ENCODE measurements at places on chromosomes 7 and 10.

GRCh38 chr7:46607176-46607575 lies 686.1 kb upstream of the IGFBP3 start:
- no peak for DNase-seq

DNA sequence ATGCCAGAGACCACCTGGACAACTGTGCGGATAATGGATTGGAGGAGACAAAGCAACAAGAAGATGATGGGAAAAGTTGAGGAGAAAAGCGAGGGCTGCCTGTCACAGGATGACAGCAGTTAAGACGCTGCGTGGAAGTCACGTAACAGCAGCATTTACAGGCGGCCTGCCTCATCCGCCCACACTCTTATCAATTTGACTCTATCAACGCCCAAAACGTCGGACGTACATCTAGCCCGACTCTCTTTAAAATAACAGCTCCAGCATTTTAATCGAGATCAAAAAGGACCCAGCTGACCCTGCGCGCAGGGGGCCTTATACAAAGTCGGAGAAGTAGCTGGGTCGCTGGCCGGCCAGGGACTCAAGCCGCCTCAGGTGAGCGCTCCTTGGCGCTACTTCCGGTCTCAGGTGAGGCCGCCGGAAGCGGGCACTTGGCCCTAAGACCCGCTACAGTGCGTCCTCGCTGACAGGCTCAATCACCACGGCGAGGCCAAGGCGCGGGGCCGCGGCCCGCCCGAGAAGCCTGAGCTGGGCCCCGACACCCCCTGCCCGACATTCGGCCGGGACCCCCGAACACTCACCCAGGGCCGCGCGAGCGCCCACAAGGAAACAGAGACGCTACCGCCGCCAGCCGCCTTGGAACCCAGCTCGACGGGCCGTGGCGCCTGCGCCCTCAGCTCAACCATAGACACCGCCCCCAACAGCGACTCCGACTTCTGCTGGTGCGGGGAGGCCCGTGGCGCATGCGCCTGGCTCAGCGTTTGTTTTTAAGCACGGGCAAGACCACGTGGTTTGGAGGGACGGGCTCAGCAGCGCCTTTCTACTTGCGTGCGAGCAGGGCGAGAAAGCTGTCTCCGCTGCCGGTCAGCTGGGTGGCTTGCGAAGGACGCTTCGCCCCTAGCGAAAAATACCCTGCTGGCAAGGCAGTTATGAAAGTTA lies at the start of gene ERCC6:
TSS of gene ERCC6 (minus strand) at position 741 of the 939 bp plus-strand sequence.
- peak; percentile 91 for DNase-seq

DNA sequence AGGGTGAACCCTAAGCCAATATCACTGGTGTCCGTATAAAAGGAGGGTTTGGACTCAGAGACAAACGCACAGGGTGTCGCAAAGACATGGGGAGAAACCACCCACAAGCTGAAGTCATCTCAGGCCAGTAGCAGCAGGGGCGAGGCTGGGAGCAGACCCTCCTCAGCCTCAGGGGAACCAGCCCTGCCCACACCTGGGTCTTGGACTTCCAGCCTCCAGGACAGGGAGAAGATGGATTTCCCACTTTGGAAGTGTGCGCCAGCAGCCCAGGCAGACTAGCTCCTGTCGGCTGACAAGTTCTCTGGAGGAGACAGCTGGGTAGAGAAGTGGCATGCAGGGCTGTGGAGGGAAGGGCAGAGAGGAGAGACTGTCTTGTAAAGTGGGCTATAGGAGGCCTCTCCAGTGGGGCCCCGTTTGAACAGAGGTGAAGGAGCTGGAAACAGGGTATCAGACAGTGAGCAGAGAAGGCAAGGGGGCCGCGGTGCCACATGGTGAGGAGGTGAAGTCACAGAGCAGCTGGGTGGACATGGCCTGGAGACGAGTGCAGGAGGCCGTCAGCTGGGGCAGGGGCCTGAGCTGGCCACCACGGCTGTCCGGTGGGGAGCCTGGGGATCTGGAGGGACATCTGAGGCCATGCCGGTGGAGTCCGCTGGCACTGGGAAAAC lies 475.6 kb downstream of the PTPRN2 start:
- DNase-seq: no peak

DNA sequence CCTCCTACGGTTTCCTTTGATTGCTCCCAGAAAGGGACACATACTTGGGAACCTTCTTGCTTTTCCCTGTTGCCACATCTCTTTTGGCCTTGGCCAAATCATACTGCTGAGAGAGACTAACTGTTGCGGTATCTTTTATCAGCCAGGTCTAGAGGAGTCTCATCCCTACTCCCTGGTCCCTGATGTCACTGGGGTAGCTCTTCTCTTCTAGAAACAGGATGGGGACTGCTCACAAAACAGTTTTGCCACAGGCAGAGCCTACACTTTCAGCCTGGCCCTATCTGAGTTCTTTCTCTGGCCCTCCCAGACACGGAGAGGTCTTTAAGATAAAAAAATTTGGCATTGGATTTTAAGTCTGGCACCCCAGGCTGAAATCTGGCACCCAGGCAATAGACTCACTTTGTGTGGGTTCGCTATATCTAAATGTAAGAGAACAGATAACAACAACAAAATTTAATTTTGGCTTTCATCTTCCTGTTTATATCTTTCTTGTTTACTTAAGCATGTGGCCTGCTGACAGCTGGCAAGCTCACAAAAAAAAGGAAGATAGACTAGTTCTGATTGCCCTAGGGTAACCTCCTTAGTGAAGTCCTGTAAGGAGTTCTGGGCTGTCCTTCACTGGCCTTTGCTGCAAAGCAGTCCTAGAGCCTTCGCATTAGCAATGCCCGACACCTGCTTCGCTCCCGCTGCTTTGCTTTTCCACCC lies 228.3 kb upstream of the NPVF start:
- no peak for DNase-seq

DNA sequence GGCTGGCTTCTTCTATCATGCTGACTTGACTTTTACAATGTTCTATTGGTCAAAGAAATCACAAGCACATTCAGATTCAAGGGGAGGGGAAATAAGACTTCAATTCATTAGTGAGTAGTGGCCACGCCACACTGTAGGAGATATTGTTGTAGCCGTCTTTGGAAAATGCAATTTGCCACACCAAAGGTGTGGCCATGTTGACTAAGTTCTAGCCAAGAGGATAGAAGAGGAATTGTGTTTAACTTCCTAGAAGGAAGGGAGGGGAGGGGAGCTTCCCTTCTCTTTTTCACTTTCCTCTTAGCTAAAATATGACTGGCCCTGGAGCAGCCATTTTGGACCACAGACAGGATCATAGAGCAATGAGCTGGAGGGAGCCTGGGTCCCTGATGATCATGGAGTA lies 3.4 kb upstream of the PRKAR2B start:
- no peak for DNase-seq

- DNase-seq: no peak
These were observed 54.6 kb downstream of the HTR5A start for GRCh38 chr7:155124706-155125105.

GRCh38 chr10:119139464-119140067 lies 25.9 kb downstream of the SFXN4 start:
- DNase-seq: no peak

DNA sequence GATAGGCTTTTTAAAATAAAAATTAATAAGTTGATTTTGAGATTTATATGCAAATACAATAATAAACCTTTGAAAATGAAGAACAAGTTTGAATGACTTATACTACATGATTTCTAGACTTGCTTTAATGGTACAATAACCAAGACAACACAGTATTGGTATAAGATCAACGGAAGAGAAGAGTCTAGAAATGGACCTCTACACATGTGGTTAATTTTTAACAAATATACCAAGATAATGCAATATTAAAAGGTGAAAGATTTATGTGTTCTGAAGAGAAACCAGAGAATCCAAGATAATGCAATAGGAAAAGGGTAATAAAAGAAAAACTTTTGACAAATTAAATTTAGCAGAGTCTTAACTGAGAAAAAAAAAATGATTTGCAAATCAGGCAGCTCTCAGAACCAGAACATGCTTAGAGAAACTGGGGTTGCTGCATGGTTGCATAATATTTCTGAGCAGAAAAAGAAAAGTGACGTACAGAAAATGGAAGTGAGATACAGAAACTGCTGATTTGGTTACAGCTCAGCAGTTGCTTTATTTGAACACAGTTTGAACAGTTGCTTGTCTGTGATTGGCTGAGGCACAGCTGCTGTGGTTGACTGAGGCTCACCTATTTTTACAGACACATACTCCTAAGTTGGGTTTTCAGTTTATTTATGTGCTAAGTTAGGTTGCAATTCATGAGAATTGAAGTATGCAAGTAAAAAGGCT lies 365.9 kb downstream of the CRPPA start:
- DNase-seq: no peak

DNA sequence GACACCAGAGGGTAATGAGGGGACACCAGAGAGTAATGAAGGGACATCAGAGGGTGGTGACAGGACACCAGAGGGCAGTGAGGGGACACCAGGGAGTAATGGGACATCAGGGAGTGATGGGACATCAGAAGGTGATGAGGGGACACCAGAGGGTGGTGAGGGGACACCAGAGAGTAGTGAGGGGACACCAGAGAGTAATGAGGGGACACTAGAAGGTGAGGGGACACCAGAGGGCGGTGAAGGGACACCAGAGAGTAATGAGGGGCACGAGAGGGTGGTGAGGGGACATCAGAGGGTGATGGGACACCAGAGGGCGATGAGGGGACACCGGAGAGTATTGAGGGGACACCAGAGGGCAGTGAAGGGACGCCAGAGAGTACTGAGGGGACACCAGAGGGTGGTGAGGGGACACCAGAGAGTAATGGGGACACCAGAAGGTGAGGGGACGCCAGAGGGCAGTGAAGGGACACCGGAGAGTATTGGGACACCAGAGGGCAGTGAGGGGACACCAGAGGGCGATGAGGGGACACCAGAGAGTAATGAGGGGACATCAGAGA lies 10.6 kb downstream of the NACAD start:
- peak; percentile 33 for DNase-seq
